Peyer's patch (tissue), 4 donors: ENCODE measurements at places on chromosomes 6 and 20. TPM values are rescaled to one million over a fixed set of nuclear protein-coding genes. Genes with fewer than 3 reads are reported as not detected.
A peak's percentile ranks its signal among the peaks of the same experiment; 100 is the strongest.

RAD21L1 gene
- not detected for total RNA-seq

C20orf204 gene
- 0.18 TPM for total RNA-seq

- H3K27ac ChIP-seq = no peak within 1 kb of the TSS
- peaks cover 23% of the 10 kb centered on the region for H3K4me1 ChIP-seq
- no peaks in the 10 kb centered on the region for H3K36me3 ChIP-seq
- DNase-seq = no peak
These were observed at the start of gene SRMS for GRCh38 chr20:63547725-63548480. TSS of gene SRMS (minus strand) at chr20:63547749. CDS start at chr20:63547463, 286 bp downstream.

HCRTR2 gene
- not detected for total RNA-seq

GRCh38 chr6:62283796-62284411, 2.1 kb downstream of the KHDRBS2 start:
- no peaks in the 10 kb centered on the region for H3K36me3 ChIP-seq
- H3K4me1 ChIP-seq = no peaks in the 10 kb centered on the region
- H3K27ac ChIP-seq = no peak overlapping the region
- no peak for DNase-seq
- no peaks in the 10 kb centered on the region for H3K27me3 ChIP-seq
- no peak overlapping the region for H3K4me3 ChIP-seq

MLIP gene
- total RNA-seq = not detected

HSF2 gene
- 6.9 TPM for total RNA-seq

FOXQ1 gene
- not detected for total RNA-seq

CTCFL gene
- total RNA-seq = not detected

GRCh38 chr20:60653111-60653845, 598.8 kb upstream of the CDH4 start:
- H3K4me3 ChIP-seq = no peak overlapping the region

MRPS10 gene
- total RNA-seq = 22.3 TPM

- no peak overlapping the region for H3K4me3 ChIP-seq
- peak overlapping the region; percentile 61 for H3K27ac ChIP-seq
- peak; percentile 63 for DNase-seq
- H3K27me3 ChIP-seq = no peaks in the 10 kb centered on the region
These were observed 10.4 kb downstream of the FAM110A start for GRCh38 chr20:843912-844311.

NOX3 gene
- not detected for total RNA-seq

DNA sequence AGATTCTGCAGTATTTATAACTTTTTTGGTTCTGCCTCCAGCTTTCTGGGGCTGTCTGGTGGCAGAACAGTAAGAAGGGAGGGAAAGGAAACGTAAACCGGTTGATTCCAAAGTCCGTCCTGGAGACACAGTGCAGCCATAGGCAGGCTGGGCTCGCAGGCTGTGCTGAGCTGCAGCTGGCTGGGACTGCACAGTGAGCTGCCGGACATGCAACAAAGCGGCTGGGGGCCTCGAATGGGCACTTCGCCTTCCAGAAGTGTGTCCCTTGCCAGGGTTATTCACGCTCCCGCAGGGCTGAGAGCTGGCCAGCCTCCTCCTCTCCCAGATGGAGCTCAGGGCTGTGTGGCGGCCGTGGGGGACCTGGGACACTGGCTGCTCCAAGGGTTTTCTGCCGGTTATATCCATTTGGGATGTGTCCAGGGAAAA, 78.1 kb upstream of the CD93 start:
- H3K27me3 ChIP-seq = no peaks in the 10 kb centered on the region
- no peak overlapping the region for H3K27ac ChIP-seq
- no peak overlapping the region for H3K4me3 ChIP-seq
- H3K4me1 ChIP-seq = peaks cover 59% of the 10 kb centered on the region
- DNase-seq = peak; percentile 79

- no peaks in the 10 kb centered on the region for H3K4me1 ChIP-seq
- no peaks in the 10 kb centered on the region for H3K27me3 ChIP-seq
- no peak overlapping the region for H3K4me3 ChIP-seq
- no peaks in the 10 kb centered on the region for H3K36me3 ChIP-seq
- no peak overlapping the region for H3K27ac ChIP-seq
These were observed 34.0 kb upstream of the TASP1 start for GRCh38 chr20:13672690-13673089.

OOEP gene
- total RNA-seq = not detected
